GF-D8 (cell line): ENCODE measurements at places on chromosomes 3 and 15.

GRCh38 chr3:161108840-161109239, 3.7 kb upstream of the B3GALNT1 start:
- no peak for DNase-seq

GRCh38 chr3:27360113-27361078, 8.8 kb downstream of the NEK10 start:
- no peak for DNase-seq

GRCh38 chr3:129343643-129344360, 65.1 kb downstream of the HMCES start:
- DNase-seq: no peak

GRCh38 chr3:16828815-16829214, 55.9 kb upstream of the PLCL2 start:
- DNase-seq: no peak

- DNase-seq: no peak
Measured at GRCh38 chr3:143526011-143526545, 322.2 kb downstream of the SLC9A9 start.

DNA sequence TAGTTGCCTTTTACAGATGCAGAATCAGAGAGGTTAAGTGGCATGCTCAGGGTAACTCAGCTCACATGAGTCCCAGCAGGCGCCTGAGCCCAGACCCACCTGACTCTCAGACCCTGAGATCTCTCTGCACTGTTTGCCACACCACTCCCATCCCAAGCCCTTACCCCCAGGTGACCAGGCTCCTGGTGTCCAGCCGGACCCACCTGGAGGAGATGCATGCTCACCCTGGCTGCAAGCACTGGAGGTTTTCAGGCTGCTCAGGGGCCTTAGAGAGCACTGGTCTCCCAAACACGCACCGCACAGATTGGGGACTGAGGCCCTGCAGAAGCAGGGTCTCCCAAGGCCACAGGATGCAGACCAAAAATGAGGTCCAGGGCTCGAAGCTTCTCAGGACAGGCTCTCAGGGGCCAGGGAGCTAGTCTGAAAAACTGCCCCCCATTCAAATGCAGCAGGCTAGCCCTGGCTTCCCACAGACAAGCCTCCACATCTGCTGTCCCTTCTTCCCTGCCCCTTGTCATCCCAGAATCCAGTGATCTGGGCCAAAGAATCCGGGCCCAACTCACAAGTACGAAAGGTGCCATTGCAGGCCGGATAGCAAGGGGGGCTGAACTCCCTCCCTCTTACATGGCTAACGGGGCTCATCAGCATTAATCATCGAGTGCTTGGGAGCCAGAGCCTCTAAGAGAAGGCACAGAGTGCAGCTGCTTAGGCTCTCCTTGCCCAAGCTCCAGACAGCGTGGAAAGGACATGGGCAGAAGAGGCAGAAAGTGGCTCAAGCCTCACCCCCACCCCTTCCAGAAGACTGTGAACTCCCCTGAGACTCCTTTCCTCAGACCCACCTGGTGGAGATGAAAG, 90.2 kb upstream of the PRR20G start:
- no peak for DNase-seq

DNA sequence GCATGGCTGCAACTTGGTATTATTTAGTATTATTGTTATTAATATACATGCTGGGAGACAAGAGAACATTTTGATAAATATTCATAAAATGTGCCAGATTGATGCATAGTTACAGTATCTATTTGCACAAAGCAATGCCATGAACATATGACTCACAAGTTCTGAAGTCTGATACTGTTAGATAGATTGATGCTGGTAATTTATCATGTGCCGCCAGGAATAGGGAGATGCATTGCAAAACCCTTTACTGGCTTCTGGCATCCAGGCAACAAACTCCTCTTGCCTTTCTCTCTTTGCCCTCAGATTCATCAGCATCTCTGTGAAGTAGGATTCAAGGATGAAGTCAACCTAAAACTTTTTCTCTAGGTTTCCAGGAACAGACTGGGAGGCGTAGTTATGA, 41.0 kb upstream of the SLC25A26 start:
- DNase-seq: no peak

DNA sequence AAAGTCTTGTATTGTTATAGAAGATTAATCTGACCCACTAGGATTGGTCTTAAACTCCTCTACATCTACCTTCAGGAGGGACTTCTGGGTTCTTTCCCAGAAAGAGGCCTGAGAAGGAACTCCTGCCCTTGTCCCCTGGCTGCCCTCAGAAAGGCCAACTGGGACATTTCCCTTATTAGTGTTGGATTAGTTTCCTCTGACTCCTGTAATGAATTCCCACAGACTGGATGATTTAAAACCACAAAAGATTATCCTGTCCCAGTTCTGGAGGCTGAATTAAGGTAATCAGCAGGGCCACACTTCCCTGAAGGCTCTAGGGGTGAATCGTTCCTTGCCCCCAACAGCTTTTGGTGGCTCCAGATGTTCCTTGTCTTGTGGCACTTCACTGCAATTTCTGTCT, 102.8 kb upstream of the NMNAT3 start:
- no peak for DNase-seq

- no peak for DNase-seq
Measured at GRCh38 chr3:169146179-169146665, 517.3 kb downstream of the MECOM start.

GRCh38 chr3:178823591-178824246, 247.9 kb downstream of the ZMAT3 start:
- DNase-seq: no peak

DNA sequence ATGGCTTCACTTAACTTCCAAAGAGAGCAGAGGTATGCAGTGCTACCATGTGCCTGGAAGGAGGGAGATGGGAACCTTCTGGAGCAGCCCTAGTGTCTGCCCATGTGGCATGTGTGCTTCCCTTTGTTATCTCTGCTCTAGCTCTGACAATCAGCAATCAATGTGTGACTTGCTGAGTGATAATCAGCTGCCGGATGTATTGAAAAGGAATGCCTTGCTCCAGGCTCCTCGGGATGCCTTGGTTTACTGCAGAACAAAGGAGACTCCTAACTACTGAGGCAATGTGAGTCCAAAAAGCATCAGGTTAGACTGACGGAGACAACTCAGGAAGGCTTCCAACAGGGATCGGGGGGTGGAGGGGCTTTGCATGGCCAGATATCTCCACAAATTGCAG, 36.0 kb upstream of the CORO2B start:
- DNase-seq: no peak

DNA sequence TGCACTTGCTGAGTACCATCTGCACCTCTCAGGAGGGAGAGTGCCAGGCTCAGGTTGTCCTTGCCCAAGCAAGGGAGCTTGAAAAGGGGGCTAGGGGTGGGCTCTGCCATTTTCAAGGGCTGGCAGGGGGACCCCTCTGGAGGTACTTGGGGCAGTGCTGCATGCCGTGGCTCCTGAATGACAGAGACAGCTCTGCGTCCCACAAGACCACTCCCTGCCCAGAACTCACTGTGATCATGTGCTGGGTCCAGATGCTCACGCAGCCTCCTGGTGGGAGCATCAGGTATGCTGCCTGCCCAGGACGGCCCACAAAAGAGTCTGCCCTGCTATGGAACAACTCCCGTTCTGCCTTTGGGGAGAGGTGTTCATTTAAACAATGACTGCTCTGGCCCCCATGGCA, 165.2 kb downstream of the GOLGA6L4 start:
- DNase-seq: no peak

DNA sequence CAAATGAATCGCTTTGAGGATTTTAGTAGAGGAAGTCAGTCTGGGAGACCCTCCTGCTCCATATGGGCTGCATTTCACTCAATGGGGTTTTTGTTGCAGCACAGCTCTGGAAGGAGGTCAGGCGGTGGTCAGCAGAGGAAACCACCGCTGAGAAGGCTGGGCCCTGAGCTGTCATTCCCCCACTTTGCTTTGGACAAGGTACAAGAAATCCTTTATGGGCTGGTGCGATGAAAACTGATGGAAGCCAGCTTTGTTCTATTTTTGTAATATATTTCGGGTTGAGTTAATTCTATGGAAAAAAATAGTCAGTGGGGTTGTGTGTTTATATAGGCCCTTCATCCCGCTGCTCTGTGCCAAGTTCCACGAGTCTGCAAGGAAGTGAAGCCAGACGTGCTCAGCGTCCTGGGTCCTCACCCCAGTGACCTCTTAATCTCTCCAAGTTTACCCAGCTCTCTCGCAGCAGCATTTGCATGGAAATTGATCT, 157.1 kb upstream of the TMC3 start:
- no peak for DNase-seq

DNA sequence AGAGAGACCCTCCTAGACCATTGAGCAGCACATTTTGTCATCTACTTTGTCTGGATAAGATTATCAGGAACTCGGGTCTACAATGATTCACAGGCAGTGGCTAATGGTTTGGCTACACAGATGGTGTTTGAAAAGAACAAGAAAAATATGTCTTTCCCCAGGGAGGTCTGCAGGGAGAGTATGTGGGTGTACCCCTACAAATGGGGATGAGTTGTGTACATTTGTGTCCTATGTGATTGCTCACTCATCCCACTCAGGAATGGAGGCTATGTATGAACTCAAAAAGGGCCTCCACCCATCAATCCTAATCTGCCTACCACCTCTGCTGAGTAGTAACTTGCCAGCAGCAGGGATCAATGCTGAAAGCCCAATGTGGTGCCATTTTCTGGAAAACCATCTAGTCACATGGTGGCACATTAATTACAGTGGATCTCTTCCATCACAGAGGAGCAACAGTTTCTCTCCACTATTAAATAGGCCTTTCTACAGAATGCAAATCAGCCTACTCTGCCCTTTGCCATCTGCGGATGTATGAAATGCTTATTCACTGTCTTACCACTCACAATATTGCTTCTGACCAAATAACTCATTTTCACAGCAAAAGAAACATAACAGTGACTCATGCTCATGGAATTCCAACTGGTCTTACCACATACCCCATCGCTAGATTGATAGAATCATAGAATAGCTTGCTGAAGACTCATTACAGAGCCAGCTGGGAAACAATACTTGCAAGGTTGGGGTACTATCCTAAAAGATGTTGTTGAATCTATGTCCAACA, 48.3 kb upstream of the TRIM42 start:
- DNase-seq: no peak

GRCh38 chr15:92075764-92076163, 222.3 kb downstream of the SLCO3A1 start:
- DNase-seq: no peak

GRCh38 chr15:68806220-68807060, 14.3 kb downstream of the ANP32A start:
- DNase-seq: no peak

DNA sequence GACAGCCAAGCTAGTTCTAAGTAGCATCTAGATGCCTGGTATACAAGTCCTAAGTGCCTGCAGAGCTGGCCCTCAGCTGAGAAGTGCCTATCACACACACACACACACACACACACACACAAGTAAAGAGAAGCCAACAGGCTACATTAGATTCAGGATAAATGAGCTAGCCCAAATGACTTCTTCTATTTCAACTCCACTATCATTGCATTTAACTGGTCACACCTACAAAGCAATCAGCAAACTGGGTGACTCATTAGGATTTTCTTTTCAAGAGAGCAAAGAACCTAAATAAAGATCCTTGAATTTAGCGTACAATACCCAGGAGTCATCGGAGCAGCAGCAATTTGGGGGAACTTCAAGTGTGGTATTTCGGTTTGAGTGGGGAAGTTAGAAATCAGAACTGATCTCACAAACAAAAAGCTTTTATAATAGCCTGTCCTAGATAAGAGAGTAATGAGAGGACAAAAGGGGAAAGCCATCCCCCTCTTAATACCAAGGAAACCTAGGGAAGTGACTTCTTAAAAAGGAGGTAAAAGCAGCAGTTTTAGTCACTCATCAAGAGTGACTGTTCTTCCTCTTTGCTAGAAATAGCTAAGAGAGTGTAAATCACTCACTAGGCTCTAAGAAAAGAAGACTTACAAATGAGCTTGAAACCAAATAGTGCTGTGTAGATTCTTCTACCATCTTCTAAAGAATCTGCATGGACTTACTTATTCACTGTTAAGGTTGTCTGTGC, 112.7 kb downstream of the TNIK start:
- no peak for DNase-seq
